ENCODE measurements at places on chromosomes 12 and 14.

- no peak for DNase-seq
Observed at GRCh38 chr12:28631831-28632230, 441.6 kb downstream of the CCDC91 start.

DNA sequence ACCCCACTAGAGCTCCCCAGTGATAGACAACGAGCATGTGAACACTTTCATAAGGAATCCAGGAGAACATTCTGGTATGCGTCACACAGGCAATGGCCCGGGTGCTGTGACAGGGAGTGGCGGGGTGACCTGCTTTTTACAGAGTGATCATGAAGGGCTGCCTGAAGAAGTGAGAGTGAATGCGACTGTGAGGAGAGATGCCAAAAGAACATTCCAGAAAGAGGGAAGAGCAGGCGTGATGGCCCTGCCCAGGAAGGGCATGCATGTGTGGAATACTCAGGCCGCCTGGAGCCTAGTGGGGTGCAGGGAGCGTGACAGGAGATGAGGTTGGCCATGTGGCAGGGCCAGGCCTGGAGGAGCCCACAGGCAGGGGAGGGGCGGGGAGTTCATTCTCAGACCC, 53.8 kb downstream of the FZD10 start:
- DNase-seq, result no peak

- DNase-seq, result no peak
Observed at GRCh38 chr12:102172436-102172835, 25.2 kb downstream of the PMCH start.

DNA sequence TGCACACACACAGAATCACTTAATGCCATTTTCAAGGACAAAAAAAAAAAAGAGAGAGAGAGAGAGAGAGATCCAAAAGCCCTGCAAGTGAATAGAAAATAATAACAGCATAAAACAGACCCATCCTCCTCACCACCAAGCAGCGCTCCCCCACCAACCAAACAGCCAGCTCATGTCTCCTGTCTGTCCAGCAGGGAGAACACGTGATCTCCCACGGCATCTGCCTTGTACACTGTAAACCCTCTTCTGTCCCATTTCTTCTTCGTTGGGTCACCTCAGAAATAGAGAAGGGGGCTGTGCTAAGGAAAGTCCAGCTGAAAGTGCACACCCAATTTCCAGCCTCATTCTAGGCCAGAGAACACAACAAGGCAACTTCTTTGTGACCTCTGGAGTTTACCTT, 222.5 kb downstream of the EXOC5 start:
- DNase-seq, result no peak

DNA sequence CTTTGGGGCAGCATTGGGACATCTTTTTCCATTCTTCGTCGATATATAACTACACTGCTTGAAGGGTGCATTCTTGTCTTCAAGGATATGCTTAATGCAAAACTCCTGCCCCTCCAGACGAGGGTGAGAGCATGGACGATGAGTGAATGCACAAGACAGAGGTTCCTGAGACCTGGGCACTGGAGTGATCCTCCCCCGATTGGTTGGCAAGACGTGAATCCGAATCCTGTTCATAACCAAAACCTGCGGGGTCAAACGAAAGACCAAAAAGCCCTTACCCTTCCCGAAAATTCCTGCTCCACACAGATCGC, 684 bp downstream of the KANSL2 start:
- DNase-seq, result no peak

DNA sequence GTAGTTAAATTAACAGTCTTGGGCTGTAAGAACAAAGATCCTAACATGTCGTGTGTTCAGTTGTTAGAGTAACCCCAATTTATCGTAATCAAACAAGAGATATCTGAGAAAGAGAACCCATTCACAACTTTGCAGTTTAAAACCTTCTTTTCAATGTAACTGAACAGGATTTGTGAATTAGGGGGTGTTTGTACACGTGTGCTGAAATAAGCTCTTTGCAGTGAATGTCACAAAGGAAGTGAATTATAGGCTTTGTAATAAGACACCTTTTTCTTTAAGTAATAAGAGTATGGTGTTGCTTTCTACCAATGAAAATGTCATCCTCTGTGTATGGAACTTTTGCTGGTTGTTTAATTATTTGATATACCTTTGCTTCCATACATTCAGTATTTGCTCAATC, 114.0 kb downstream of the ALX1 start:
- no peak for DNase-seq

DNA sequence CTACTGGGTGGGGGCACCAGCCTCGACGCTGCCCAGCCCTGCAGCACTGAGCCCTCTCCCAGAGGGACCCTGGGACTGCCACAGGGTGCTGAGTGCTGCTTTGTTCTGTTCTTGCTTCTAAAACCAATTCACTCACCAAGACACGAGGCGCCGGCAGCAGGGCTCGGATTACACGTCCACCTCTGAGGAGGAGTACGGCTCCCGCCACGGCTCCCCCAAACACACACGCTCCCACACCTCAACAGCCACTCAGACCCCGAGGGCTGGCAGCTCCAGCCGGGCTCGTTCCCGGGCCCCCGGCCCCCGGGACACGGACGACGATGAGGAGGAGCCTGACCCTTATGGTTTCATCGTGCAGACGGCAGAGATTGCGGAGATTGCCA, 24.3 kb downstream of the CEP170B start:
- DNase-seq, result no peak

DNA sequence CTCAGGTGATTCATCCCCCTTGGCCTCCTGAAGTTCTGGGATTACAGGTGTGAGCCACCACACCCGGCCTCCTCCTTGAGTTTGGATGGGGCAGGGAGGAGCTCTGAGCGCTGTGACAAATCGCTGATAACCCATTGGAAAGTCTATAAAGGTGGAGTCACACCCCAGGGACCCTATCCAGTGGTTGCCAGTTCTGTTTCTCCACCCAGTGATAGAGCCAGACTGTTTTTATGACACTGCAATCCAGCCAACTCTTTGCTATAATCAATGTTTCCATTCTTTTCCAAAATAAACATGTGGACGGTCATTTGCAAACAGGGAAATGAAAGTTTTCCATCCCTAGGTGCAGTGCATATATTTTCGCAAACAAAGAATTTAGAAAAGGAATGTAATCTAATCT, 142.0 kb upstream of the PELI2 start:
- no peak for DNase-seq

- DNase-seq, result no peak
Observed at GRCh38 chr12:132341318-132342050, 12.1 kb upstream of the GALNT9 start.

DNA sequence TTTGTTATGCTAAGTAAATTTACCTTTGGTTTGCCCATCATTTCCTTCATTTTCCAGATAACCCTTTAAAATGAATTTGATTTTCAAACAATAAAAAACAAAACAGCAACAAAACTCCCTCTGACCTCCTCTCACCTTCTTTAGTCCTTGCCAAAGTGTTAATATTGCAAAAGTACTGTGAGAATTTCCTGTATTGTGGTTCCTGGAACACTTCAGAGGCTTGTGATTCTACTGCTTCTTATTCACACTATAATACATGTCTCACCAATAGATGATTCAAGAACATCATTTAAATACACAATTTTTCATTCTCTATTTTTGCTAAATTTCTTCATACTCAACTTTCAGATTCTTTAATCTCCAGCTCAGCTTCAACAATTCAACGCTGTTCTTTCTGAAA, at the start of gene KLRD1:
KLRD1 (plus strand) TSS at position 241 of the 400 bp plus-strand sequence. CDS start 208 bp downstream, outside the sequence.
- DNase-seq, result no peak

DNA sequence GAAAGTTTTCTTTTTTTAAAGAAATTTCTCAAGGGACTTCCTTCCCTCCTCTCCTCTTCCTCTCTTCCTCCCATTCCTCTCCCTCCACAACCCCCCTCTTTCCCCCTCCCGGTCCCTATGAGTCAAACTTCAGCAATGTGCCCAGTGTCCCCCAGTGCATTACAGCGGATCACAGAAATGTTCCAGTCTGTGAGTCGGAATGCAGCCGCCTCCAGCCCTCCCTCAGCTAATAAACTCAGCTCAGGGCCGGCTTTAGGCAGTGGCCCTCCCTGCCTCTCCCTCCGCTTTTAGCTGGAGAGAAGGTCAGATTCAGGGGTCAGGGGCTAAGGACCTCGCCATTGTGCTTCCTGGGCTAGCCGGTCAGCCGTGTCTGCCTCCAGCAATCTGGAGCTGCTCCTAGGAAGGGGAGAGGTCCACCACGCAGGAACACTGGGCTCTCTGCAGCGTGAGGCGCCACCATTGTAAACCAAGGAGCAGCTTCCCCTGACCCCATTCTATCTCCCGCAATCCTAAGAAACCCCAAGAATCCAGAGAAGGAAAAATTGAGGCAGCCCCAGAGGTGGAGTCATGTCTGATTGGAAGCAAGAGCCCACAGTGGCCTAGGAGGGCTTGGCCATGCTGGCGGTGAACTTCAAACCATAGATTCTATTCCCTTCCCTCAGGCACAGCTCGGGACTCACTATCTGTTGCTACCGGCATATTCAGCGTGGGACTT, 1.1 kb upstream of the HDAC7 start:
- DNase-seq, result no peak

GRCh38 chr12:128643155-128643554, 180.6 kb downstream of the SLC15A4 start:
- DNase-seq, result no peak

DNA sequence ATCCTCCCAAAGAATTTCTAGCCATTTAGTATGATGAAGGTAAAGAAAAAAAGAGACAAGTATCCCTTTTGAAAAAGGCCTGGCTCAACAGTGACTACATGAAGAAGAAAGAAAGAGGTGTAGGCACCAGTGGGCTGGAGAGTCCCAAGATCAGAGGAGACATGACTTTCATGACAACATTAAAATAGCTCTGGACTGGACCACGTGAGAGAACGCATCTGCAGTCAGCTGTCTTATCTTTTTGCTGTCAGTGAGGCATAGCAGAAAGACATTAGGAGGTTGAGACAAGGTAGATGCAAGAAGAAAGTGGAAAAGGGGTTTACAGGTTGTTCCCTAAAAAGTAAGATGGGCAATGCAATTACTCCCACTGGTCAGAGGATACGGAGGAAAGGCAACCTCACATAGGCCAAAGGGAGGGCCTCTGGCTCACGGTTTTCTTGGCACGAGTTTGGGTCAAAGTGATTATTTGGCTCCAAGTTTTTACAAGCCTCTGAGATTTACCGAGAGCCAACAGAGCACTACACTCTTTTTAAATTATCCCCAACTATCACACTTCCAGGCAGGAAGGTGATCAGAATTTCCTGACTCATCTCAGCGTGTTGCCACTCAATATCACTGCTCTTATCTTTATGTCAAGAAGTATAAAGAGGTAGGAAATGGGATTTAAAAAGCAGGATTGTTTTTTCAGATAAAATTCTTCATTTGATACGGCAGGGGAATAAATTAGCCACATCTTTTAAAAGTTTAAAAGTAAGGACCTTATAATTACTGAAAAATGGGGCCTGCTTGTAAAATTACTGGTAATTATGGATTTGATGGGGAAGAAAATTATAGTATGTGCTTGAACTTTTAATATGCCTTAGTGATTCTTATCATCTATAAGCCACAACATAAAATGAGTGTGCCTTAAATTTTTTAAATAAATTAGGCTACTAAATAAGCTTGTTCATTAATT, 29.2 kb downstream of the TMTC1 start:
- DNase-seq, result no peak

DNA sequence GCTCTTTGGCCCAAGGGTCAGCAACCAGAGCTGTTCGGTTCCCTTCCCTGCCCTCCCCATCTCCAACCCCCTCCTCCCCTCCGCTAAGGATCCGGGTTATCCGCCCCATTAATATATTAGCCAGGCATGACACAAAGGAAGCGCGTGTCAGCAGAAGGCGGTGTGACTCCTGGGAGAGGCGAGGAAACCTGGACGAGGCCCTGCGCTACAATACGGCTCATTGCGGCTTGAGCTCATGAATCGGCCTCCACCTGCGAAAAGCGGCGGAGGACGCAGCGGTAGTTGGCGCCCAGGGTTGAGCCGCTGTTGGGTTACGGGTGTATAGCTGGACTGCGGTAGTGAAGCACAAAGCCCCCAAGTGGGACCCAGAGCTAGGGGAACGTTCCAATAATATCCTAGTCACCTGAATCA, 9.9 kb downstream of the FOXA1 start:
- DNase-seq, result no peak

- DNase-seq, result no peak
Observed at GRCh38 chr12:111792155-111792855, 25.6 kb downstream of the ALDH2 start.

- DNase-seq, result no peak
Observed at GRCh38 chr12:111748867-111749266, 17.9 kb upstream of the ALDH2 start.

DNA sequence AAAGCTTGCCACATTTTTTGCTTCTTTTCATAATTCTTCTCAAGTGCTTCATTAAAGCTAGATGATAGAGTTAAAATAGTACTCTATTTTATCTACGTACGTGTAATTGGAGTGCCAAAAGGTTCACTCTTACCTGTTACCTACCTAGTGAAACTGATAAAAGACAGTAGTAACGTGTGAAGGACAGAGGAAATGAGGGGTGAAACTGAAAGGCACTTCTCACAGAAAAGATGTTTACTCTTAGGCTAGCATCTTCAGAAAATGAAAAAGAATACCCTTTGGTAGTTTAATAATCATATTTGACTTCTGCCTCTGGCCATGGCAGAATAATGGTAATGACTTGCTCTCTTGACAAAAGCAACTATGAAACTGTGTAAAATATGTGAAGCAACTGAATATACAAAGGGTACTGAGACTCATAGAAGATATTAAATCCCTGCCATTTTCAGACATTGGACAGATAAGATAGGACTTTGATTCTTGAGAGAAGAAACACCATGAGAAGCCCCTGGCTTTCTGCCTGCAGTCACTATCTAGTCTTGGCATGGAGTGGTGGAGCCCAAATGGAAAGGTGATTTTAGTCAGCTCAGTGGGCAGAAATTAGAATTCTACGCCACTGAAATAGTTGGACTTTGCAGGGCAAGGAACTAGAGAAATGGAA, 6.3 kb upstream of the EVL start:
- no peak for DNase-seq

DNA sequence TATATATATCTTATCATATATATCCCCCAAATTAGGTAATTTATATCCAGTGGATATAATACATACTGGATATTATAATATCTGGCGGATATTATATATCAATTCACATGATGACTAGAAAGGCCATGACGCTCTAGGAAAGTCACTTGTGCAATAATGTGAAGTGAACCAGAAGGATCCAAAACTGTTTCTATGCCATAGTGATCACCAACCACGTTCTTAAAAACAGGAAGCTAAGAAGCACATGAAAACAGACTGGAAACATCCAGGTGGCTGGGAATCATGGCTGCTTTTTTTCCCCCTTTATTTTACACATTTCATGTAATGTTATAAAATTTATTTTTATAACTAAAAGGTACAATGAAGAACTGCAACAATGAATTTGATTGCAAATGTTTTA, 1.4 kb downstream of the GUCY2C start:
- DNase-seq, result no peak

GRCh38 chr12:130288206-130288605, 49.5 kb upstream of the PIWIL1 start:
- DNase-seq, result no peak

All from stimulated activated CD8-positive, alpha-beta memory T cell treated with anti-CD3 and anti-CD28 coated beads, Interleukin-7, amount 100 ng/mL, for 24 hours (primary cell).